Liver (tissue), 10 donors: ENCODE measurements at places on chromosomes 2 and 18. TPM values are rescaled to one million over a fixed set of nuclear protein-coding genes. Genes with fewer than 3 reads are reported as not detected.

DNA sequence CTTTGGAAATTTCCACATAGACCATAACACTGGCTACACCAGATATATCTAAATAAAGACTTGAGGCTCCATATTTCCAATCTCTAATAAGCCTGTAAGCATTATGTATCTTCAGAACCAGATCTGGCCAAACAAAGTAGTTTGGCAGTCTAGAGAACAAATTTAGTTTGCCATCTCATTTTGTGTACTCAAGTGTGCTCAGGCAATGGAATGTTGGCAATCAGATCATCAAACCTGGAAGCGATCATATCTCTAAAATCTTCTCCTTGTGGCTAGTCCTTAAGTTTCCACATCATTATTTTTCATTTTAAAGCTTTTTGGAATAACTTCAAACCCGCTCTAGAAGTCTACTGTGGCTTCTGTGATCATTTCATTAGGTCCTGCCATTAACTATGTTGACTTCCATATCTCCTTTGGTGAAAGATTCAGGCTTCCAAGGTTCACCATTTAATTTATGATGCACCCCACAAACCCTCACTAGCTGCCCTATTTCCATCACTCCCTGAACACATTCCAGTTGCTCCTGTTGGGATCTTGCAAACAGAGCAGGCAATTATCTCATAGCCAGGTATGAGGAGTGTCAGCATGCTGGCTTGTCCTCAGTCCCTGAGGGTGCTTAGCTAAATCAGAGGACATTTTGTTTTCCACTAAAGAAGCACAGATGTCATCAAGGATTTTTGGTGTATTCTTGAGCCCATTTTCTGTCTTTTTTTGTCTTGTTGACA lies 46.2 kb downstream of the WDR75 start:
- DNase-seq = no peak
- H3K4me1 ChIP-seq = peaks cover 2% of the 10 kb centered on the region
- H3K27me3 ChIP-seq = no peaks in the 10 kb centered on the region
- H3K27ac ChIP-seq = no peak overlapping the region

The CPS1 gene
- total RNA-seq = 930 TPM

DNA sequence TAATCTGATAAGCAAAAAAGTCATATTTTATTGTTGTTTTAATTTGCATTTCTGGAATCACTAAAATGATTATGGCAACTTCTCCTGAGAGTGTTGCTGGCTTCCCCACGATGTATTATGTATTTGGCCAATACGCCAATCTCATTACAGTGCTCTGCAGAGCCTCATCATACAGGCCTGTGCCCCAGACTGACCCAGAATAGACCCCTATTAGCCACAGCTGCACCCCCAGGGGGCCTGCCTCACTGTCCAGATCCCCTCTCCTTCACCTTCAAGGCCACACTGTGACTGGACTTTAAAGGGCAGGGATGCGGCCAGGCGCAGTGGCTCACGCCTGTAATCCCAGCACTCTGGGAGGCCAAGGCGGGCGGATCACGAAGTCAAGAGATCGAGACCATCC lies 17.4 kb upstream of the COX7A2L start:
- DNase-seq = no peak
- H3K36me3 ChIP-seq = no peaks in the 10 kb centered on the region
- H3K4me1 ChIP-seq = no peaks in the 10 kb centered on the region
- no peaks in the 10 kb centered on the region for H3K27me3 ChIP-seq

DNA sequence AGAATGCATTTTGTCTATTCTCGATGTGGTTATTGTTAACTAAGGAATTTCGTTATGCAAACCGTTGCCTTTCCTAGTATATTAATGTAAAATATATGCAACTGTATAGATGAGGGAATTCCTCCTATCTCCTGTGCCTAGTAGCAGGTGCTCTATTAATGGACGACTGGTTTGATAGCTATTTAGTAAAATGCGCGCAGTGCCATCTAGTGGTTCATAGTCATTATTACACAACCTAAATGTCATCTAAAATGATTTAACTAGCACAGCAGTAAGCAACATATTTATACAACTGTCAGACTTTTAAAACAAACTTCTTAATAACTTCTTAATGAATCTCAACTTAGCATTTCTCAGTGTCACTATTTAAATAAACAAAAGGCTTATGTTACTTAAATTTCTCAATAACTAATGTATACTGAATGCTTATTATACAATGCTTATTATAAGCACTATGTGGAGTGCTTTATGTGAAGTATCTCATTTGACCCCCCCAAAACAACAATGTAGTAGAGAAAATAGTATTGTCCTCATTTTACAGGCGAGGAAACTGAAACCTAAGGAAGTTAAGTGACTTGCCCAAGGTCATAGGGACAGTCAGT lies 77.9 kb downstream of the DTNA start:
- H3K4me3 ChIP-seq = no peak overlapping the region
- no peak overlapping the region for H3K27ac ChIP-seq
- H3K36me3 ChIP-seq = no peaks in the 10 kb centered on the region
- no peaks in the 10 kb centered on the region for H3K27me3 ChIP-seq

The GRHL1 gene
- 6.2 TPM for total RNA-seq

DNA sequence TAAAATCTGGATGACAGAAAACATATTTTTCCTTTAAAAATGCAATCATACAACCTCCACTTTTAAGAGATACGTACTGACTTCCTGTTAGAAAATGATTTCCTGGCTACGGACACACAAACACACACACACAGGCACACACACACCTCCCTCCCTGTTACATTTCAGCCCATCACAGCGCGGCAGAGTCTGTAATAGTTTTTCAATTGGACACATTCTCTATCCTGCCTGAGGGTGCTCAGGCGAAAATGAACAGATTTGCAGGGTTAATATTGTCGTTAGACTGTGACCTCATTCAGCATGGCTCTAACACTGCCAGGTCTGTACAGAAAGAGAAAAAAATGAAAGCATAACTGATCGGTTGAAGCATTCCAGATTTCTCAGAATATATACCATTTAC lies 45.0 kb downstream of the KCTD1 start:
- H3K27me3 ChIP-seq = no peaks in the 10 kb centered on the region
- H3K4me1 ChIP-seq = no peaks in the 10 kb centered on the region
- no peak overlapping the region for H3K27ac ChIP-seq
- no peaks in the 10 kb centered on the region for H3K36me3 ChIP-seq
- H3K4me3 ChIP-seq = no peak overlapping the region
- no peak for DNase-seq

DNA sequence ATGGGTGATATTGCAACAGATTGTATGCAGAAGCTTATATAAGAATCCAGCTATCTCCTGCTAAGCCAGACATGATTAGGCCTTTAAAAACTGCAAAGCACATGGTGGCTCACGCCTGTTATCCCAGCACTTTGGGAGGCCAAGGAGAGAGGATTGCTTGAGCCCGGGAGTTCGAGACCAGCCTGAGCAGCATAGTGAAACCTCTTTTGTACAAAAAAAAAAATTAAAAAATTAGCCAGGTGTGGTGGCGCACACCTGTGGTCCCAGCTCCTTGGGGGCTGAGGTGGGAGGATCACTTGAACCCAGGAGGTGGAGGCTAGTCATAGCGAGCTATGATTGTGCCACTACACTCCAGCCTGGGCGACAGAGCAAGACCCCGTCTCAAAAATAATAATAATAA lies 204.6 kb downstream of the TNS1 start:
- peaks cover 6% of the 10 kb centered on the region for H3K36me3 ChIP-seq
- no peaks in the 10 kb centered on the region for H3K27me3 ChIP-seq
- DNase-seq = peak; percentile 24
- no peak overlapping the region for H3K27ac ChIP-seq
- H3K4me1 ChIP-seq = no peaks in the 10 kb centered on the region

- H3K36me3 ChIP-seq = no peaks in the 10 kb centered on the region
- H3K27me3 ChIP-seq = no peaks in the 10 kb centered on the region
- H3K4me1 ChIP-seq = no peaks in the 10 kb centered on the region
- DNase-seq = no peak
- no peak overlapping the region for H3K27ac ChIP-seq
These were observed 420.9 kb downstream of the TGIF1 start for GRCh38 chr18:3870914-3871313.

DNA sequence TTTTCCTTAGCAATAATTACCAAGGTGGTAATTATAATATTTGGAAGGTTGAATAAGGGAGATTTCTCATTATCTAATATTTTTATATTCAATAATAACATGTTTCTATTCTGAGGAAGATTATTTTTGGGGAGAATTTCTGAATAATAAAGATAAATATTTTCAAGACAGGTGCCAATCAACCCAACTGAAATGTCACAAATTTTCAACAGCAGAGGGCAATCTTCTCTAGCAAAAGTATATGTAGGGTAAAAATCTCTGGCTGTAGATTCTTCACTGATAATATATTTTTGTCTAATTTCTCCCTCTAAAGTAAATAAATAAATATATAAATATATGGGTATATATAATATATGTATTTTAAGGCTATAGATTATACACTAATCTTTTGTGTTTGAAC lies 1187.2 kb upstream of the CRIM1 start:
- no peaks in the 10 kb centered on the region for H3K36me3 ChIP-seq
- H3K27ac ChIP-seq = no peak overlapping the region
- H3K4me1 ChIP-seq = no peaks in the 10 kb centered on the region
- H3K4me3 ChIP-seq = no peak overlapping the region
- no peak for DNase-seq
